ENCODE measurements at places on chromosomes 2 and 18. TPM values are rescaled to one million over a fixed set of nuclear protein-coding genes. Genes with fewer than 3 reads are reported as not detected.

- no peak for DNase-seq
Observed at GRCh38 chr2:188845692-188846091, 128.5 kb upstream of the COL3A1 start.

DNA sequence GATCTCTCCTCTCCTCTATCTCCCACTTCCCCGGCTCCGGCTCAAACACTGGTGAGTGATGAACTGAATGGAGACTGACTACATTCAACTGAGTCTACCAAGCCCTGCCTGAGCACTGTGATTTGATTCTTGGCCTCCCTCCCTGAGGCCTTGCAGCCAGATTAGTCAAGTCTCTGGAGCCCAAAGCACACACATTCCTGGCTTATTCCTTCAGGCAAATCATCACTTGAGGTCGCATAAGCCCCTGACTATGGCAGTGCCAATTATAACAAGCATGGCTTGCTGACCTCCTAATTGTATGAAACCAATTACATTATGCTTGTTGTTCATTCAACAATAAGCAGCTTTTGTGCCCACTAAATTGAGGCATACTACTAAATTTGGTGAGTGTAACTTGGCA is 34.6 kb downstream of the EFEMP1 start:
- DNase-seq = no peak

GRCh38 chr18:3481696-3482210 is 31.8 kb downstream of the TGIF1 start:
- DNase-seq = no peak

FBLN7 gene
- total RNA-seq = 0.77 TPM

SULT1C4 gene
- total RNA-seq = 0.60 TPM

DNA sequence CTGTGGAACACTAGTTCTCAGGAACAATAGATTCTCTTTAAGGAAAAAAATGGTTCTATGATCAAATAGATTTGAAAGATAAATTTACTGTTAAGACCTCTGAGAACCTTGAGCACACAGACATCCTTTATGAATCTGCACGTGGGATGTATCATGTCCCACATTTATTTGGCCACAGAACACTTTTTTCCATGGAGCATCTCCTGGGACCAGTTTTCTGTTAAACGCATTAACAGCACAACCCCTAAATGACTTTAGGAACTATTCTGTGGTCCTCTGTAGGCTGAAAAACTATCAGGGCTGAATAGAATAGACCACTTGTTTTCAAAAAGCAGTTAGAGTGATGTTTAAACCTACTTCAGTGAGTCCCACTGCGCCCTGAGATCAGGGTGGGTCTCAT is 132.2 kb upstream of the PID1 start:
- DNase-seq = no peak

DNA sequence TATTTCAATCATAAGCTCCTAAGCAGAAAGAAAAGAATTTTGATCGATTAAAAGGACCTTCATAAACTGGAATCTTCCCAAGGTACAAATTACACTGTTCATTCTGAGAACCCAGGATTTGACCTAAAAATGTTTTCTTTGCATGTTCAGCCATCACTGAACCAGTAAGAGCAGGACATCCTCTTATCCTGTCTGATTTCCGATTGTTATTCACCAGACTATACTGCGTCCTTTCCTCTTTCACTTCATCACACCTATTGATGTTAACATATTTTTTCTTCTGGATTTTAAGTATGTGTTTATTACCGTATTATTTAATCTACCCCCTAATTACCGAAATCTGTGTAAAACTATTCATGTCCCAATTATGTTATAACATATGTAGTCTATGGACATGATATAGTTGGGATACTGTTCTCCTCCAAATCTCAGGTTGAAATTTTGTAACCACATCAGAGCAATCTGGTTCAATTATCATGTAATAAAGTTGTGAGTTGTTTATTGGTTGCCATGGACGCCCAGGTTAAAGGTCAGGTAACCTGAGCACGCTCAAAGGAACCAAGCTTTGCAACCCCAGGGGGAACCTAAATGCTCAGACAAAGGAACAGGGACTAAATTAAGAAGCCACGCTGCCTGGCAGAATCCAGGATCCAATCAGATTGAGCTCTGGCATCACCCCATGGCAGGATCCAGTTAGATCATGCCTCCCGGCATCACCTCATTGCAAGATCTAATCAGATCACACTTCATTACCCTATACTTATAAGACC is 11.6 kb upstream of the TBC1D8 start:
- no peak for DNase-seq

DNA sequence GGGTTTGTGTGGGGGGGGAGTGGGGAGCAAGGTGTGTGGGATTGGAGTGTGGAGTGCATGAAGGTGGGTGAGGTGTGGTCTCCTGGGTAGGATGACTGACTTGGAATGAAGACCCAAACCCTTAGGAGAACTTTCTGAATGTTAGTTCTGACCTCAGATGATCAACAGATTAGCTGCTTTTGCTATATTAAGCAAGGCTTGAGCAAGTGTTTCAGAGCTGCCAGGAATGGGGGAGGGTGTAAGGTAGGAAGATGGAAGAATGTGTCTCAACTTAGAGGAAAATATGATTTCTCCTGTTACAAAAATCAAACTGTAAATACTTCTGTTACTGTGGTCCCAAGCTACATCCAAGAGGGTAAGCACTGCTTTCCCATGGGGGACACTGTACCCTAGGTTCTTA is 273.6 kb downstream of the TGIF1 start:
- DNase-seq = no peak

DNA sequence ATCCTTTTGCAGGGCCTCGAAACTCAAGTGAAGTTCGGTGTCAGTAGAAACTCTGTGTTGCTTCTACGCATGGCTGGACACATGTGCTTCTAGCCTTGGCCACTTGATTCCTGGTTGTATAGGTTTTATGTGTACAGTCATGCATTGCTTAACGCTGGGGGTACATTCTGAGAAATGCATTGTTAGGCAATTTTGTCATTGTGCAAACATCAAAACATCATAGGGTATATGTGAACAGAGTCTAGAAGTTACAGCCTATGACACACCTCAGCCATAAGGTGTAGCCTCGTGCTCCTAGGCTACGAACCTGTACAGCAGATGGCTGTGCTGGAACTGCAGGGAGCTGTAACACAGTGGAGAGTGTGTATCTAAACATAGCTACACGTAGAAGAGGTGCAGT is 39.4 kb downstream of the TMEM18 start:
- DNase-seq = no peak

ZC3H6 gene
- 8.6 TPM for total RNA-seq

DNA sequence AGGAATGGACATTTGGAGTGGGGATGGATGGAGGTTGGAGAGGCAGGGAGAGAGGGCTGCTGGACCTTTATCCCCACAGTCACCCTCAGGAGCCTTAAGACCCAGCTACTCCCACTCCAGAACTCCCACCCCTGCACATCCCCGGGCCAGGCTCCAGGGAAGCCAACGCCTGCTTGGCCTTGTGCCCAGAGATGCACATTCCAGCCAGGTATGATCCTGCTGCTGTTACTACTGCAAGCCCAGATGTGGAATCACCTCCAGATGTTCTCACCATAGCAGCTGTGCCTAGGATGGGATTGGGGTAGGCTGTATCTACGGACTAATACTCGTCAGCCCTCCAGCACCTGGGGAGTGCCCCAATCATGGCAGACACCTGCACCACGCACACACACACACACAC is 71.7 kb downstream of the ZFP36L2 start:
- DNase-seq = no peak

MYO3B gene
- not detected for total RNA-seq

HOXD3 gene
- not detected for total RNA-seq

DNA sequence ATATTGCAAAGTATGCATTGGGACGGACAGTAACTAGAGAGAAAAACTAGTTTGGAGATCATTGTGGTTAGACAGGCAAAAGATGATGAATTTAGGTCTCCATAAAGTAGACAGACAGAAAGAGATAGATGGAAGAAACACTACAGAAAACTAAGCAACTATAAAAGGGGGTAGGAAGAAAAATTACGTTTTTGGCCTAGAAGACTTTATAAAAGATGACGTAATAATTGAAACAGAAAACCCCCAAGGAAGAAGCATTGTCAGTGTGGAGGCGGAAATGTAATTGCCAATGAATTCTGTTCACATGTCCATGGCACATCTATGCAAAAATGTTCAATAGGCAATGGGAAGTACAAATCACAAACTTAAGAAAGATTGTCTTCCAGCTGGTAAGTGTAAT is 1211.5 kb upstream of the ZEB2 start:
- DNase-seq = no peak

DNA sequence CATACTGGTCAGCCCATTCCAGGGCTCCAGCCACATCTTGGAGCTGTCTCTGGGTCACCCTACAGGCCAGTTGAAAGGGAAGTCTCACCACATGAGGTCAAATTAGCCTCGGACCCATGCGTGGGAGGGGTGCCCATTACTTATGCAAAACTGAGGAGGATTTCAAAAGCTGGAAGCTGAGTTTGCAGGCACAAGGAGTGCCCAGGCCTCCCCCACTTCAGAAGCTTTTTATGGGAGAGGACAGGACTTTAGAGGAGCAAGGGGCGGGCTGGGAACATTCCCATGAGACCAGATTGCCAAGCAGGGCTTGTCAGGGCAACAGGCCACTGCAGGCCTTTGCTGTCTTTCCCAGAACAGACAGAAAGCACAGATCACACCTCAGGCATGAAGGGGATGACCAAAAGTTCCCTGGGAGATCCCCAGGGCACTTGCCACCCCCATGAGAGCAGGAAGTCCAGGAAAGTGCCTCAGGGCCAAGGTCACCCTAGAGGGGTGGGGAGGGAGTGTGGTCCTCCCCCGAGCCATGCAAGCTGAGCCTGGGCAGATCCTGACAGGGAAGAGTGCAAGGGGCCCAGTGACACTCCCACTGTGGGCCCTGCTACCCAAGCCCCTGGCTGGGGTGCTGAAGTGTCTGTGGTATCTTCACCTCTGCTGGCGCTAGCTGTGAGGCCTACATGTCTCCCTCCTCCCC is 267.7 kb downstream of the BCL11A start:
- DNase-seq = no peak

DNA sequence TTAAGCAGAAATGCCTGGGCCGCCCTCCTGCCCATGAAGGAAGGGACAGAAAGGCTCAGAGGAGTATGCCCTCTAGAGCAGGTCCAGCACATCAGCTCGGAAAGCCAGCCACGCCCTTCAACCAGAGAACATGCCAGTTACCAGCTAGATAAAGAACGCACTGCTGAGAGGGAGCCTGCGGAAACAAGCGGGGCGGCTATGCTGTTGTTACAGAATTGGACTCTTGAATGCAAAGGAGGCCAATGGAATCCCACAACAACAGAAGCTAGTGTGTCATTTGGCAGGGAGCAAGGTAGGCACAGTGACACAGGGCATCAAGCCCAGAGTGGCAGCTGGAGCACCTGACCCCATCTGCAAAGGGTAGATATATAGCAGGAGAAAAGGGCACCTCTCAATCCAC is 242.9 kb upstream of the ID2 start:
- no peak for DNase-seq

SERPINB3 gene
- not detected for total RNA-seq

DNA sequence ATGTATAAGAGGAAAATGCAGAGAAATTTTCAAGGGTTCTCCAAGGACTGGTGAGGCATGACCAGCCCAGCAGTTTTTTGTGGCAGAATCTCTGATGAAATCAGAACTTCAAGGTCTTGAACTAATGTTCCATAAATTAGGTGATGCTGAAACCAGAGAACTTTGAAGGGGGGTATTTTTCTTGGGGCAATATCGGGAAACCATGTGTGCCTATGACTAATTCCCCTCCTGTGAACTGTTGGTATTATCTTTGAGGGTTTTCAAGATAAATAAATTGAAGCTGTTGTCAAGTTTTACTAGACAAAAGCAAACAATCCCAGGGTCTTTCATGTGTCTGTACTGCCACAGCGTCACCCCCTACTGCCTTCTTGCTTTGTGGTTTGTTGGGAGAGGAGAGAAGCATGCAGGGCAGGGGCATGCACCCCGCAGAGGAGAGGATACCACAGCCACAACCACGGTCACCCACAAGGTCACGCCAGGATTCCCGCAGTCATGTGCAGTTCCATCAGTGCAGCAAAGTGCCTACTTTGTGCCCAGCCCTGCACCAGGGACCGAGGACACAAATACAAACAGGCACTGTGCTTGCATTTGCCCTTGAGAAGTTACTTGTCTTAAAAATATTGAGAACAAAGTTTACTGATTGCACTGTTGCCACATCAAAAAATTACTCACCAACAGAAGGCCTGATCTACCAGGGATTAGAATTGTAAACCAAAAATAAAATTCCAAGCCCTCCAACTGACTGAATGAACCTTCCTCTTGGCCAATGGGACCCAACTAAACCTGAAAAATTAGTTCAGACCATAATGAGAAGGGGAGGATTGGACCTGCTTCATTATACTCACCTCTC is 413.3 kb upstream of the TRIB2 start:
- no peak for DNase-seq

- DNase-seq = no peak
Observed at GRCh38 chr18:79740521-79741361, 57.0 kb upstream of the KCNG2 start.

DNA sequence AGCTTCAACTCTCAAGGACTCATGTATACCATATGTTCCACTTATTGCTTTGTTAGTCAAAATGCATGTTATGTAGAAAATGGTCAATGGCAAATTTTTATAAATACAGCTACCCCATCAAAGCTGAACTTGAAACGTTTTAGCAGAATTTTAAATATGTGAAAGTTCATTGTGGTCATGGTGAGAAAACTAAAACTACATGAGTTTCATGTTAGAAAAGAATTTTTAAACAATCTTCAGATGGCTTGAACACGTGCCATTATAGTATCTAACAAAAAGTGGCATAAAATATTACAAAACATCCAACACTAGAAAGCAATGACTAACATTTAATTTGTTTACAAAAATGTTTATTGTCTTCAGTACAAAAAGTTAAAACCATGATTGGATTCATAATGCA is 246.0 kb upstream of the KCNJ3 start:
- DNase-seq = no peak

PLCL1 gene
- 0.50 TPM for total RNA-seq

CRACDL gene
- total RNA-seq = 17.0 TPM

DNA sequence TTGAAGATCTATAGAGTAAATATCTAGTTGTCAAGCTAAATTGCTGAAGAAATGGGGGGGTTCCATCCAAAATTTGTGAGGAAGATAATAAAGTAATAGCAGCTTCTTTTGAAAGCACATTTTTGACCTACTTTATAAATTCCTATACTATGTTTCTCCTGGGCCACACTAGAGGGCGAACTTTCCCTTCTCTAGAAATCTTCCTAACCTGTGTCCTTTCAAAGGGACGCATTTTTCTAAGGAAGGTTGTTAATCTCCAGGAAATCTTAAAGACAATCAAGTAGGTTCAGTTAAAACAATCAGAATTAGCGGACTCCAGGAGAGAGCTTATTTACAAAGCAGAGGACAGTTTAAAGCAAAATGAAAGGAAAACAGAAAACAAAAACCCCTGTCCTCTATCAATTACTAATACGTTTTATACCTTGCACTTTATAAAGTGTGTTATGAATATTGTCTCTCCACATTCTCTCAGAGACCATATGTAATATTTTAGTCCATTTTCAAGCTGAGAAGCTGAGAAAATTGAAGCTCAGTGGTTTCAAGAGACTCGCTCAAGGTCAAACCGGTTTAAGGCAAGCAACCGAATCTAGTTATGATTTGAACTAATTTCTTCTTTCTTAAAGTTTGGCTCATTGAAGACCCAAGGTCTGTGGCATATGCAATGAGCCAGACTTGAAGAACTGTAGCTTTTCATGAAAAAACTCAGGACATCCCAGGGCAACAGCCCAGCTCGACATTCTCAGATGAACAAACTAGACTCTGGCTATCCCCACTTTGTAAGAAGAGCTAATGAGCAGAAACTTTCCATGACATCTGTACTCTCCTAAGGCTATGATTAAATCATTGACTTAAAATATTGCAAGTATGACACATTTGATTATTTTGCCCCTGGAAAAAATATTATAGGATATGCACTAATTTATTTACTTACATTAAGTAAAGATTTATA is 273.6 kb downstream of the PAX3 start:
- no peak for DNase-seq
